Renal cortex interstitium (tissue), 15 donors: ENCODE measurements at places on chromosomes 2 and 18. TPM values are rescaled to one million over a fixed set of nuclear protein-coding genes. Genes with fewer than 3 reads are reported as not detected.

DNA sequence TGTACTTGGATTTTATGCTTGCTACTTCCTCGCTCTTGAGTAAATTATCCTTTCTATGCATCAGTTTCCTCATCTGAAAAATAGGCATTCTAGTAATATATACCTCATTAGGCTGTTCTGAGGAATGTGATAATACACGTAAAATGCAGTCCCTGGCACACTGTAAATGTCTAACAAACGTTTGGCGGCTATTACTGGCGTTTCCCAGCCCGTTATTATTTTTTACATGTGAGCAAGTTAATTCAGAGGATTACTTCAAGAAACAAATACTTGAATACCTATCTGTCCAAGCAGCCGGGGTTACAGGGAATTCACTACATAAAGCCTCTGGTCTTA, 586 bp upstream of the C2orf49 start:
- no peak for DNase-seq

- no peak for DNase-seq
These were observed 1652.3 kb upstream of the SLC39A10 start for GRCh38 chr2:194004590-194005206.

DNA sequence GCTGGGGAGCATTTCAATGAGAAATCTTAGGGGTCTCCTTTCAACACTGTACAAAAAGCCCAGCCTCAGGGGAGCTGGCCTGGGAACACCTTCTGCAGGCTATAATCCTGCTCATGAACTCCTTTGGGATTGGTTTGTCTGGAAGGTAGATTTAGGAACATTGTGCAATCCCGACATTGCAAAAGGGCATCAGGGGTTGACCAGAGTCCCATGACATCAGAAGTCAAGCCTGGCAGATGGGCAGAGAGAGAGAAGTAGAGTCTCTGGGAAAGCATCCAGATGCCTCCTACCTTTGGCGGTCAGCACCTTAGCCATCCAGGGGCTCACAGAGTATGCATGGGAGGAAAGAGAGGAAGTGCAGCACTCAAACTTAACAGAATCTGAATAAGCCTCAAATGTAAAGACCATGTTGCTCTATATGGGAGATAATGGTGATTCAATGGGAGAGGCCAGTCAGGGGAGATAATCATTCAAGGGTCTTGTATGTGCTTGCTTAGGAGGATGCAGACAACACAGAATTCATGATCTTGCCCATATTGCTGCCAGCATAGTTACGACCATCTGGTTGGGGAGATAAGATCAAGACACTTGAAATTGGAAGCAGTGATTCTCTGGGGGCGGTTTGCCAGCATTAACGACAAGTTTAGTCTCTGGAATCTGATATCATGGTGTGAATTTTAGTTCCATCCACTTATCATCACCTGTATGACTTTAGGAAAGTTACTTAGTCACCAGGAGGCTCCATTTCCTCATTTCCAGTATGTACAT, 58.3 kb upstream of the UPP2 start:
- no peak for DNase-seq

Gene IAH1
- polyA plus RNA-seq, result 50.4 TPM

GRCh38 chr2:106885329-106885728, 638 bp downstream of the ST6GAL2 start:
- no peak for DNase-seq

Gene IL18RAP
- polyA plus RNA-seq, result 0.48 TPM

DNA sequence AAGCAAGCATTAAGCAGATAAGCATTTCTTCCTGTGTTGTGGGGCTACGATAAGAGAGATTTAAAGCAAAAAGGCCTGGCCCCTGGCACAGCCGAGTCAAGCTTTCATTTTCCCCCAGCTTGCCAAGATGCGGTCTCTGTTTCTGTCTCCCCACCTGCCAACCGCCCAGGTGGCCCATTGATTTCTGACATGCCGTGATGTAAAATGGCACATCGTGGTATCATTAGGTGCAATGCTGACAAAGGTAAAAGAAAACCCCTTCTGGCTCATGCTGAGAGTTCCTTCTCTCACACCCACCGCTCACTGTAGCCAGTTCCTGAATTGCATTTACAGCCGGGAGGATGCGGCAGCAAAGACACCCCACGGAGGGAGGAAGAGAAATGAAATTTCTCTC, 62.8 kb downstream of the BOD1L2 start:
- DNase-seq, result no peak

Gene RFTN2
- 17.4 TPM for polyA plus RNA-seq

DNA sequence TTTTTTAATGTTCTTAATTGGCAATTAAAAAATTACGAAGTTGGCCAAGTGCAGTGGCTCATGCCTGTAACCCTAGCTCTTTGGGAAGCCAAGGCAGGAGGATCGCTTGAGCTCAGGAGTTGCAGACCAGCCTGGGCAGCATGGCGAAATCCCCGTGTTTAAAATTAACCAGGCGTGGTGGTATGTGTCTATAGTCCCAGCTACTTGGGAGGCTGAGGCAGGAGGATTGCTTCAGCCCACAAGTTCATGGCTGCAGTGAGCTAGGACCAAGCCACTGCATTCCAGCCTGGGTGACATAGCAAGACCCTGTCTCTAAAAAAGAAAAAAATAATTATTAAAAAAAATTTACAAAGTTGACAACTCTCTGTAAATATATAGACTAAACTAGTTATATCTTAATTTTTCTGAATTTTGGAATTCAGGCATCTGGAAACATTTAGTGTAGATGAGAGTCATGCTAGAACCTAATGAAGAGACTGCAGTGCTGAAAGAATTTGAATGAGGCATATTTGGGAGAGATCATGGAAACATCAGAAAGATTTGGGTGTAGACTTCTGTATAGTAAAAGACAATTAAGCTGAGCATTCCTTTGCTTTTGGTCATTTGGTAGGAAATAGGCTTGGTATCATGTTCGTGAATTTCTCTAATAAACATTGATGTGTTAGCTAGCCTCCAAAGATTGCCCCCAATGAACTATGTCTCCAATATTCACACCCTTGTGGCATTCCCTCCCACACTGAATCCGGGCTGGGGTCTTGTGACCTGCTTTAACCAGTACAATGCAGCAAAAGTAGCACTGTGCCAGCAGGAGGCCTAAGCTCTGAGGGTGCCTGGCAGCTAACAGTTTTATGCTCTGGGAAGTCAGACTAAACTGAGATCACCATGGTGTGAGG, 4.2 kb upstream of the ROCK1 start:
- DNase-seq, result no peak

Gene KYNU
- polyA plus RNA-seq, result 7.5 TPM

DNA sequence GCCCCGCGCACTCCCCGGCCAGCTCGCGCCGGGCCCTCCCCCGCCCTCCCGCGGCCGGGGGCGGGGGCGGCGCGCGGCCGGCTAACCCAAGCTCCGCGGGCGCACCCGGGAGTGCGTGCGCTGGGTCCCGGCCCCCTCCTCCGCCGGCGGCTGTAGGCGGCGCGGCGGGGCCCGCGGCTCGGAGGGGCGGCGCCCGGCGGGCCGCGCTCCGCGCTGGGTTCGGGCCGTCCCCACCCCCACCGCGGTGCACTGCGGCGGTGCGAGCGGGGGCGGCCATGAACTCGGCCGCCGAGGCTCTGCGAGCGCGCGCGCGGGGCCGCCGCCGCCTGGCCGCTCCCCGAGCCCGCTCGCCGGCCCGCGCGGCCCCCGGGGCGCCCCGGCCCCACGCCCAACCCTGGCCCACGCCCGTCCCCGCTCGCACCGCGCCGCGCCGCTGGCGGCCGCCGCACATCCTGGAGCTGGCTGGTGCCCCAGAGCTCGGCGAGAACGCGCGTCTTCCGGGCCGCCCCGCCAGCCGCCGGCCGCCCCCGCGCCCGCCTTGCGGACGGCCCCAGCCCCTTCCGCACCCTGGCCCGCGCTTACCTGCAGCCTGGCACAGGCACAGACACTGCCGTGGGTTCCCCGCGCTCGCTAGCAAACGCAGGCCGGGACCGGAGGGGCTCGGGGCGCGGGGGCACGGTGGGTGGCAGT, at the start of gene ZBTB14:
Gene ZBTB14 (minus strand): TSS at position 496 of the 690 bp plus-strand sequence. CDS start 2,480 bp downstream, outside the sequence.
- DNase-seq, result peak; percentile 73

DNA sequence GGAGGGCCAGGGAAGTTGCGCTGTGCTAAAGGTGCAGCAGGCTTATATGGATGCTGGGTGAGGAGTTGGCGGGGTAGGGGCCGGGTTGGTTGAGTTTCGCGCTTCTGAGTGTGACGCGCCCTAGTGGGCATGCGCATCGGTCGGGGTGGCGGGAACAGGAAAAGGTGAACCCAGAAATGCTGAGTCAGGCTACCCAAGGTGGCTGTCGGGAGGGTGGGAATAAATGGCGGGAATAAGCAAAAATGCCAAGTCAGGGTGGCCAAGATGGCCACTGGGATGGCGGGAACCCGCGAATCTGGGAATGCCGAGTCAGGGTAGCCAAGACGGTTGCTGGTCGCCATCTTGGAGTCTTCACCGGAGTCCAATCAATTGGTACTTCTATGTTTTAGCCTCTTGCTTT, 580.0 kb downstream of the SUCLG1 start:
- no peak for DNase-seq

DNA sequence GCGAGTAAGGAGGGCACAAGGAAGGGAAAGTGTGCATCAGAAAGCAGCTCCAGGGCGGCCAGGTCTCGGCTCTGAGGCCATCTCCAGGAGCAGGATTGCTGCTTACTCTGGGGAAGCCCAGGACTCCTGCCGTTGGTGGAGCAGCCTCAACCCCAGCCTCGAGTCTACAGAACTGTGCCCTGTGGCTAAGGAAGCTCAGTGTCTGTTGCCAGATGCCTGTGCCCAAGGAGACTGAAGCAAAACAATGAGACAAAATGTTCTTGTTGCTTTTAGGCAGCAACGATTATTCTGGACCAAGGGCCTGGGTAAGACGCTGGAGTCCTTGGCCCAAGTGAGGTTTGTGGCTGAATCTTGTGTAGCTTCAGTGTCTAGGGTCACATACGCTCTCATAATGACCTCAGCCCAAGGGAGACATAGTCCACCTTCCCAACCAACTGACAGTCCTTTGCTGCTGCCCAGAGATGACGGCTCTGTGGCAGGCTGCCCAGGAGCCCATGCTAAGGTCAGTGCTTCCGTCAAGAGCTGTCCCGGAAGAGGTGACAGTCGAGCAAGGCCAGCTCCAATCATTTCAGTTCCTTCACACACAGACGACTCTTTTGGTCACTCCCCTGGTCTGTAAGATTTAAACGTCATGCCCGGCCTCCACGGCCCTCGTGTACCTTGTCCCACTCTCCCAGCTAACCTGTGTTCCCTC, 223.8 kb downstream of the TTC32 start:
- DNase-seq, result no peak

Gene XIRP2
- not detected for polyA plus RNA-seq

Gene MBD2
- 102 TPM for polyA plus RNA-seq

DNA sequence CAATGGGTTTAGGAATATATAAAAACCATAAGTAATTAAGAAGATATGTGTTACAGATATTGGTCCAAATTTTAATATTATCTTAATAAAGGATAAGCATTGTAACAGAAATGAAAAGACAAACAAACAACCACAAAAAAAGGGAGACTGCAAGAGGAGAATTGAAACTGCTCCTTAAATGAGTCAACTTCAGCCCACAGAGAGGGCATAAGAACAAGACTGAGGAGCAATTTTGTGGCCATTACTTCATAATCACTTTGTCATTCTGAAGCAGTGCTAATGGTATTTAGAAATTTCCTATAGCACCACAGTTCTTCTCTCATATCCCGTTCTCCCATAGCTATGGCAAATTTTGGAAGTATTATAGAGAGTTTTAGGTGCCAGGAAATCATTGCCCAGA, 193.2 kb upstream of the HNMT start:
- DNase-seq, result no peak

Gene ERMN
- polyA plus RNA-seq, result 0.54 TPM

Gene ARL5A
- 41.3 TPM for polyA plus RNA-seq

DNA sequence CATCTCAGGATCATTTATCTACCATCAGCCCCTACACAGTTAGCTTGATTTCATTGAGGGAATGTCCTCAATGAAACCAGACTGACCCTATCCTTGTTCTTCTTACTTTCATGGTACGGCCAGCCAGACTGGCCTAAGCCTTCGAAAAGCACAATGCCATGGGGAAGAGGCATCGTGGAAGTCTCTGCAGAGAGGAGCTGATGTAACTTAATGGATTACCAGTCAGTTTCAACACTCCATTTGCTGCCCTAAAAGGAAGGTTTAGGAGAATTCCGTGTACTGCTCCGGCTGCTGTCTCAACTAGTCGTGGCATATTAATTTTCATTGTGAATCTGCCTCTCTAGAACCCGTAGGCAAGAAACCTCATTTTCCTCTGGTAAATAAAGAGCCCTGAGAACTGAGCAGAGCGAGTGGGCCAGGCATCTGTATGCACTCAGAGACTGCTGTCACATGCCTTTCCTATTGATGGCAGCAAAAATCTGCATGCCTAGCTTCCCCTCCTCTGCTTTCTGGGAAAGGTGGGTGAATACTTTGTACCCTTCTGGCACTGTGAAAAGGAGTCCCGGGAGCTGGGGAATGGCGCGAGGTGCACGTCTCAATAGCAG, 184.9 kb downstream of the KLHL29 start:
- DNase-seq, result no peak

Gene GKN1
- polyA plus RNA-seq, result not detected

DNA sequence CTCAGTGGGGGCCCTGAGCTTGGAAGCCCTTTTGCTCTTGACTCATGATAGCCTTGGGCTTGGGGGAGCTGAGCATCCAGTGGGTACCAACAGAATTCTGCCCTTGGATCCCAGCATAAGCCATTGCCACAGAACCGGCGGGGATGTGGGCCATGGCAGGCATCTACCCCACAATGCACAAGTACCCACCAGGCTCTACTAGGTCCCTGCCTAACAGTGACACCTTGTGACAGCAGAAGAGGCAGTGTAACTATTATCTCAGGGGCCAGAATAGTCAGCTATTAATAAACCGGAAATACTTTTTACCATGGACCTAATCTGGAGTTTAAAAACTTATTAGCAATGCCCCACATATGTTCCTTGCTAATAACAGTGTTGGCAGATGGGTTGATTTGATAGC, 397.2 kb downstream of the TMEM182 start:
- DNase-seq, result no peak

- DNase-seq, result no peak
These were observed 18.8 kb upstream of the MAP3K20 start for GRCh38 chr2:173056705-173057364.

GRCh38 chr2:118604371-118604770, 243.1 kb downstream of the EN1 start:
- DNase-seq, result no peak

Gene DGUOK
- 63.0 TPM for polyA plus RNA-seq

DNA sequence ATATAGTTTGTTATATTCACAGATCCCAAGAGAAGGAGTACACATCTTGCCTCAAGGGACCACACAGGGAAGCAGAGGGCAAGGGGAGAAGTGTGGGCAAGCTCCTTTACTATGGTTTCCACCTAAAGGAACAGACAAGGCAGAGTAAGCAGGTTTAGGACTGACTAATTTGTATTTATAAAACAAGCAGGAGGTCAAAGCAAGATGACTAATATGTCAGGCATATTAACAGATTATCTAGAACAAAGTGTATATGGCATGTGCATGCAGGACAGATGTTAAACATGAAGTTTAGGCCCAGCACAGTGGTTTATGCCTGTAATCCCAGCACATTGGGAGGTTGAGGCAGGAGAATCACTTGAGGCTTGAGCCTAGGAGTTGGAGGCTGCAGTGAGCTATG, 3.7 kb upstream of the LRP2 start:
- no peak for DNase-seq
